ENCODE measurements at places on chromosomes 12 and 14.

- no peak for DNase-seq
Observed at GRCh38 chr12:88113871-88114270, 28.0 kb downstream of the CEP290 start.

- DNase-seq, result no peak
Observed at GRCh38 chr14:75313294-75313693, 34.7 kb downstream of the FOS start.

- no peak for DNase-seq
Observed at GRCh38 chr12:13167226-13167625, 29.3 kb upstream of the EMP1 start.

GRCh38 chr12:116558280-116559161 is 660 bp upstream of the MAP1LC3B2 start:
- DNase-seq, result no peak

- DNase-seq, result no peak
Observed at GRCh38 chr14:34843011-34843554, 32.1 kb downstream of the BAZ1A start.

DNA sequence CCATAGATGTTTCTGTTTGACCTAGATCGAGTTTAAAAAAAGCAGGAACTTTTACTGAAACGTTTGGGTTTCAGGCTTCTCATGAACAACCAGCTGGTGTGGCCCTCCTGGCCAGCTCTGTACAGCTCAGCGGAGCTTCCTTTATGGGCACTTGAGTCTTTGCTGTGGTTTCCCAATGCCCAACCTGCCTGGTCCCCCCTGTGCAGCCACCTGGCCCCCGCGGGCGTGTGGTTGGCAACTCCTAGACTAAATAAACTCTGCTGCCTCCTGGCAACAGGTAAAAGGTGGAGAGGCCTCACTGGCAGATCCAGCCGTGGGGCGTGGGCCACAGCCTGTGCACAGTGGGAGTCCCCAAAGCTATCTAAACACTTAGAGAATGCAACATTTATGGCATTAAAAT is 38.7 kb downstream of the ADGRD1 start:
- DNase-seq, result no peak

- DNase-seq, result no peak
Observed at GRCh38 chr12:82635263-82635662, 51.4 kb upstream of the TMTC2 start.

DNA sequence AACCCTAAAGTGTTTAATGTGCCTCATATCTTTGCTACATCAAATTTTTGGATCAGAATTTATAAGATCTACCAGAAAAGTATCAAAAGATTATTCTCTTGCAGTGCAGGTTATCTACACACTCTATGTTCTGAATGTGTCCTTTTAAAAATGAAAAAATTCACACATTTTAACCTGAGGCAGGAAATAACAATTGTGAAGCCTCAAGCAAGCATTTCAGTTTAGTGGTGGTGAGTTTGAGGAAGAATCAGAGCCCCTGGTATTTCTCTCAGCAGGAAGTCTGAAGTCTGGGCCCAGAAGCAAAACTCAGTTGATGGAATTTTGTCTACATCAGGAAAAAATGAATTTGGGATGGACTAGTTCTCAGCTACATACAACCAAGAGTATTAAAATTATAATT is 137.0 kb upstream of the PZP start:
- no peak for DNase-seq

GRCh38 chr14:78970677-78971076 is 800.5 kb downstream of the NRXN3 start:
- DNase-seq, result no peak

GRCh38 chr14:64324461-64324860 is 30.3 kb upstream of the ESR2 start:
- no peak for DNase-seq

DNA sequence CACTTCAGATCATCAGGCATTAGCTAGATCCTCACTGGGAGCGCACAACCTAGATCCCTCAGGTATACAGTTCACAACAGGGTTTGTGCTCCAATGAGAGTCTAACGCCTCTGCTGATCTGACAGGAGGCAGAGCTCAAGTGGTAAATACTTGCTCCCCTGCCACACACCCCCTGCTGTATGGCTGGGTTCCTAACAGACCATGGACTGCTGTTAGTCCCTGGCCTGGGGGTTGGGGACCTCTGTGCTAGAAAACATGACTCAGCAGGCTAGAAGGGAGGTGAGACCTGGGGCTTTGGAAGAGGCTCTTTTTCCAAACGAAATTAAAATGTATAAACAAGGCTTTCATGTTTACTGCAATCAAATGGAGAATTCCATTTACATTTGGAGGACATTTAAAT is 691.1 kb downstream of the FLRT2 start:
- DNase-seq, result no peak

- no peak for DNase-seq
Observed at GRCh38 chr12:65878540-65878939, 54.3 kb downstream of the HMGA2 start.

GRCh38 chr12:27343255-27344000 is 10.8 kb downstream of the BMAL2 start:
- DNase-seq, result no peak

DNA sequence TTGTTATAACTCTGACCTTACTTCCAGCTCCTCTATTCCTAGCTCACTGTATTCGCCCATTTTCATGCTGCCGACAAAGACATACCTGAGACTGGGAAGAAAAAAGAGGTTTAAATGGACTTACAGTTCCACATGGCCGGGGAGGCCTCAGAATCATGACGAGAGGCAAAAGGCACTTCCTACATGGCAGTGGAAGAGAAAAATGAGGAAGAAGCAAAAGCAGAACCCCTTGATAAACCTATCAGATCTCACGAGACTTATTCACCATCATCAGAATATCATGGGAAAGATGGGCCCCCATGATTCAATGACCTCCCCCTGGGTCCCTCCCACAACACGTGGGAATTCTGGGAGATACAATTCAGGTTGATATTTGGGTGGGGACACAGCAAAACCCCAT is 14.5 kb upstream of the PHC1 start:
- DNase-seq, result no peak

- DNase-seq, result no peak
Observed at GRCh38 chr14:29144621-29145020, 378.0 kb downstream of the FOXG1 start.

DNA sequence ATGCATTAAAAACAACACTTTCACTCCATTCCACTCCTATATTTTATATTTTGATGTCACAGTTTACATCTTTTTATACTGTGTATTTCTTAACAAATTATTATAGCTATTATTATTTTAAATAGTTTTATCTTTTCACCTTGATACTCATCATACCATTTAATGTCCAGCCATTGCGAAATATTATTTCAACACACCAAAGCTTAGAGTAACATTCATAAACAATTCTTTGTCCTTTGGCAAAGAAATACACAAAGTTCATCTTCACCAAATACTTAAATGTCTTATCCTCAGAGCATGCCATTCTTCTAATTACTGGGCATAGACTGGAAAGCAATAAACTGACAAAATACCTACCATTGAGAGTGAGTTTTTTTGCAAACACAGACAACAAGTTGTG is 1963.4 kb upstream of the FLRT2 start:
- DNase-seq, result no peak

GRCh38 chr12:25617991-25618390 is 64.9 kb upstream of the LMNTD1 start:
- no peak for DNase-seq

GRCh38 chr12:44127966-44128710 is 292.3 kb downstream of the TMEM117 start:
- DNase-seq, result no peak

DNA sequence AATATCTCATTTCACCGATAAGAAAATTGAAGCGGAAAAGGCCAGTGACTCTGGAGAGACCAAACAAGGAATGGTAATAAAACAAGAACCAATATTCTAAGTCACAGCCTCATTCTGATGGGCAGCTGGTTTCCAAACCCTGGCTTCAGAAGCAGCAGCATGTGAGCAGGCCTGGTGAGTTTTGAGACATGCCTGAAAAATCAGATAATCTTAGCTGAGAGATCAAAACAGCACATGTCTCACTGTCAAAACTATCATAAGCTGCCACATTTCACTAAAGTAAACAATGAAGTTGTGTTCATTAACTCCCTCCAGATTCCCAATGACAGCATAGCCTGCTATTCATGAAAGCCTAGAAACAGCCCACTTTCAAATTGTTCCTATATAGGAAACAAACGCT is 36.5 kb downstream of the CIT start:
- DNase-seq, result no peak

GRCh38 chr14:96189281-96189711 is 15.3 kb upstream of the BDKRB2 start:
- DNase-seq, result no peak

DNA sequence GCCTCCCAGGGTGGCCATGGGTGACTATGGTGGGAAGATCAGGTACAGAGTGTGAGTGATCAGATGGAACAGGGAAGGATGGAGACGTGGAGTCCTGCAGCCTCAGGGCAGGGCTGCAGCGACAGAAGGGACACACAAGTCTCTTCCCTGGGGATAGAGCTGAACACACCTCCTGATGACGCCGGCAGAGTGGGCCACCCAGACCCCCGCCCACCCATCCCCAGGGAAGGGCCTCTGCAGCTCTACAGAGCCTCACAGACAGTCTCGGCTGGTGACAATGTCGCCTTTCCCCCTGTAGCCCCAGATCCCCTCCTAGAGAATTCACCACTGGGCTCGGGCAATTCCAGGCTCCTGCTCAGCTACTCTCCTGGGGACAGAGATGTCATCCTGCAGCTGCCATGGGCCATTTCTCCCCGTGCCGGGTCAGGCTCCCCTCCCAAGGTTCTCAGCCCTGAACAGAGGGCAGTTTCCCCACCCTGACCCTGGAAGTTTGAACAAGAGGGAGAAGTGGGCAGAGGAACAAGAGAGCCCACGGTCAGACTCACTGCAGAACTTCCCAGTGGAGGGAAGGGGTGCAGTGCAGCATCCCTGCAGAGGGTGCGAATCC is 115.7 kb downstream of the NCOR2 start:
- DNase-seq, result no peak

DNA sequence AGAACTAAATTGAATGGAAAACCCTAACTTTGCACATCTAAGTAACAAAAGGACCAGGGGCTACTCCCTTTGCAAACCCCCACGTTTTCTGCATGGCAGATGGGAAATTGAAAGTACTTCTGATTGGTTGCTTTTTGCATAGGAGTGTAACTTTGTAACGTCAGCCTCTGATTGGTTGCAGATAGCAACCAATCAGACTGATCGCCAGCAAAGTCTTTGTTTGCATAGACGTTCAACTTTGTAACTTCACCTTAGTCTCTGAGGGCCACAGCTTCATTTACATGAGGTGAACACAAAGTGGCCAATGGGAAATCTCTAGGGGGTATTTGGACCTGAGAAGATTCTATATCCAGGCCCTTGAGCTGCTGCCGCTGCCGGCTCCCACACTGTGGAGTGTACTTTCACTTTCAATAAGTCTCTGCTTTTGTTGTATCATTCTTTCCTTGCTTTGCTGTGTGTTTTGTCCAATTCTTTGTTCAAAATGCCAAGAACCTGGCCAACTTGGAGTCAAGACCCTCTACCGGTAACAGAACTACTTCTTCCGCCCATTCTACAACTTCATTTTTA is 102.5 kb upstream of the PRICKLE1 start:
- DNase-seq, result no peak

All from stimulated activated CD4-positive, alpha-beta T cell treated with anti-CD3 and anti-CD28 coated beads, Interleukin-4, amount 100 ng/mL, for 1 hour (primary cell).